ENCODE measurements at places on chromosomes 6 and 20.
A peak's percentile ranks its signal among the peaks of the same experiment; 100 is the strongest.

DNA sequence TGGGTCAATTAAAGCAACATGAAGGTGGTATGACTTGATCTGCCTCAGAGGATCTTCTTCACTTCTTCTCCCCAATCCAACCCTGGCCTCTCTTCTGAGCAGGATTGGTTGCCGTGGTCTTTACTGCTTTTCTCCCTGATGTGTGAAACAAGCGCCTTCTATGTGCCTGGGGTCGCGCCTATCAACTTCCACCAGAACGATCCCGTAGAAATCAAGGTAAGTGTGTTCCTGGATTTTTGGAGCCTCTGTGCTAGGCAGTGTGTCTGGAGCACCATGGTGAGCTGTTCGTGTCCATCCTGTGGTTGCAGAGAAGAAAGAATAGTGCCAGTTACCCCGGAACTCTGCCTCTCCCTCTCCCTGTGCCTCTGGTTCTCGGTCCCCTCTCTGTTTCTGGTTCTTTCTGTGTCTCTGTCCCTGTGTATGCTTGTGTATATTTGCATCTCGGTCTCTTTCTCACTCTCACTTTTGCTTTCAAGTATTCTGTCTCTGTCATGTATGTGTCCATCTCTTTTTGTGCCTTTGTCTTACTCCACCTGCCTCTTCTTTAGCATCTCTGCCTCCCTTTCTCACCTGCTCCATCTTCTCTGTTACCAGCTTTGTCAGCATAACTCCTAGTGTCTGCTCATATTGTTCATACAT is 23.5 kb downstream of the TM9SF4 start:
- DNase-seq = no peak

DNA sequence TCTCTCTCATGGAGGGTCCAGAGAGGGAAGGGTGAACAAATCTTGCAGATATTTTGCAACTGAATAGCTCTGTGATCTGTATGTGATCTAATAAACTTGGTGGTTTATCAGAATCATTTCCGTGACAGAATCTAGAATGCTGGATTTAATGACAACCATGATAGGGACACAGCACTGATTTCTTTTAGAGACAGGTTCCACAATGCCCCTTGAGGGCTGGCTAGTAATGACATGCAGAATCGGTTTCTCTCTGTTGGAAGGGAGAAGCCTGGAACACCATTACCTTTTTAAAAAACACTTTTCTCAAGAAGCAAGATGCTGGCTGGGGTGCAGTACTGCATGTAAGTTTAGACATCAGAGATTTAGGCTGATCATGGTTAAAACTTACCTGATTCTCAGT is 313.4 kb downstream of the CDH26 start:
- no peak for DNase-seq

GRCh38 chr20:52993076-52993475 is 20.9 kb downstream of the TSHZ2 start:
- no peak for DNase-seq

GRCh38 chr6:30781395-30781742 is 37.0 kb upstream of the IER3 start:
- DNase-seq = no peak

GRCh38 chr20:21901470-21902275 is 196.2 kb downstream of the PAX1 start:
- no peak for DNase-seq

DNA sequence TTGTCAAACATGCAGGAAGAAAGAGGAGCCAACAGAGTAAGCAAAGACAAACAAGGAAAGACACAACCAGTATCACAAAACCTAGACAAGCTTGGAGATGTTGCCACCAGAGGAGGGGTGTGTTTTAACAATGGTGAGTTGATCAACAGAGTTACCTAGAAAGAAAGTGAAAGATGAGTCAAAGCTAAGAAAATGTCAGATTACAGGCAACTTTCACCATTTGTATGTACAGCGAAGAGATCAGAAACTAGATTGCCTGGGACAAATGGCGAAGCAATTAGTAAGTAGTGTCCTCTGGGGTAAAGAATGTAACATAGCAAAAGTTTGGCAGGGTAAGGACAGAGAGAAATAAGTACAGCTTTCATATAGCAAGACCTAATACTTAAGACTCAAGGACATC is 51.6 kb upstream of the POU3F2 start:
- DNase-seq = no peak

GRCh38 chr20:13753436-13754036 is 31.2 kb downstream of the ESF1 start:
- no peak for DNase-seq

- DNase-seq = no peak
These were observed 53.7 kb upstream of the SLCO4A1 start for GRCh38 chr20:62588458-62589149.

- DNase-seq = no peak
These were observed 29.9 kb downstream of the KIF13A start for GRCh38 chr6:17957498-17957897.

DNA sequence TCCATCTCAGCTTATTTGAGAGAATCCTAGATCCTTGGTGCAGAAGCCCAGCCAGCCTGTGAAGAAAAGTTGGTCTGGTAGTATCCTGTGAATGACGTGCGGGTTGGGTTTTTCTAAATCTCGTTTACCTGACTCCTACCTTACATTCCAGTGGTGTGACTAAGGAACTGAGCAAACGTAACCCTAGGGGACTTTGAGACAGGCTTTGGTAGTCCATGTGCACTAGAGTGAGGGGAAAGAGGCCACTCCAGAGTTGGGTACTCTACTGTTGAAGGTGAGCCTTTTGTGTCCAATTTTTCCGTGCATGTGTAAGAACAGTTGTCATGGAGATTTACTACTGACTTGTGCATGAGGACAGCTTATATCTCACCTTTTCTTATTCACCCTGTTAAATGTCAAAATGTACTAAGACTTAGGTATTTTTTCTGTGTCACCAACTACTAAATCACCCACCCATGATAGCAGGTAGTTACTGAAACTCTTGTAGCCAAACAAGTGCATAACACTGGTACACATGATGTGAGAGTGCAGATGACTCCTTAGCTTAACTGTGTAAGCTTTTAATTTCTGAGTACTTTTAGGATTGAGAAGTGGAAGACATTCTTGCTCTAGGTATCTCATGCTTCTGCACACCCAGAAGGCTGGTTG is 26.3 kb upstream of the PLCG1 start:
- no peak for DNase-seq

DNA sequence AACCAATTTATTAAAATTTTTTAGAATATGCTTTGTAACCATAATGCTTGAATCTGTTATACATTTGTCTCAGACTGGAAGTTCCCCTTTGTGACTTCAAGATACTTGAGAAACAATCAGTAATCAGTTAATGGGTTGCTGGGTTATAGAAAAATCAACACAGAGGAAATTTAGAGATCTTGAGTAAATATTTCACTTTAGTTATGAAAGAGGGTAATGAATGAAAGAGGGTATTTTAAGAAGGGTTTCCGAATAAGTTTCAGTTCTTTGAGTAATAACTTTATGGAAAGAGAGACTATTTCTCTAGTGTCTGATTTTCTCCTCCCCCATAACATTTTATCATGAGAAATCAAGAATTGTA is 21.4 kb downstream of the ZFAND3 start:
- no peak for DNase-seq

GRCh38 chr6:117498159-117498558 is 15.7 kb downstream of the DCBLD1 start:
- DNase-seq = no peak

DNA sequence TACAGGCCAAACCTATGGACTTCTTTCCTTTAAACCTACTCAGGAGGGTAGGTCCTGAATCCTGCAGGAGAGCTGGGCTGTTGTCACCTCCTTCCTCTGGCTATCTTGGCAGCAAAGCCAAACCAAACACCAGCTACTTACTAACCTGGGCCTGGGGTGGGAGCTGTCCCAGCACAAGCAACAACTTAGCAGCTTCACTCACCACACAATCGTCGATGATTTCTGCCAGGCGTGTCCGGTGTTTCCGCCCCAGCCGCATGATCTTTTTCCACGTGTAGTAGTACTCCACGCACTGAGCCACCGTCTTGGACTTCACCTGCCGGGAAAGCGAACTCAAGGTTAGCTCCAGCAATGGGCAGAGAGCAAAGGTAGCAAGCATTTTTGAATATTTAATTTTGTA is 25.4 kb upstream of the MRPS10 start:
- no peak for DNase-seq

DNA sequence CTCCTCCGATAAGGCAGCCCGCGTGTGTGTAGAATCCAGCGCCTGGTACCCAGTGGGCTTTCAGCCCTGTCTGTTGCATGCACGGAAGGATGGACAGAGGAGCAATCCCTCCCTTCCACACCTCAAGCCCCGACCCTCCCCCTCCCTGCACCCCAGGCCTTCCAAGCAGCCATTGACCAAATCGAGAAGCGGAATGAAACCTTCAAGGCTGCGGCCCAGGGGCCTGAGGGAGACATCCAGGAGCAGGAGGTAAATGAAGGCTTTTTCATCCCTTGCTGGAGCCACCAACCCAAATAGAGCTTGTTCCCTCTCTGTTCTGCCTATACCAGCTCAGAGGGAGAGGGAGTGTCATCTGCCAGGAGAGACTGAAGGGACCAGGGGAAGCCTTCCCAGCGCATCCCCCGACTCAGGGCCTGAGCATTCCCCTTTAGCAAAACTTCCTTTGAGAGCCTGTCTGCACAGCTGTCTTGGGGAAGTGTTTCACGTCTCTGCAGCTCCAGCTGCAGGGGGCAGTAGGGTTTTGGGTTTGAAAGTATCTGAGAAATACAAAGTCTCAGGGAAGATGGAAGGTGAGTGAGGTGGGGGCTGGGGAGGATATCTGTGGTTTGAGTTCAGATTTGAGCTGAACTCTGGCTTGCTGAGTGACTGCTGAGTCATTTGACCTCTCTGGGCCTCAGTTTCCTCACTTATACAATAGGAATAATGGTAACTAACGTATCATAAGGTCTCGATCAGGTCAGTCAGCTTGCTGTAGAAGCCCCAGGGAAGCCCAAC is 16.1 kb downstream of the FGD2 start:
- DNase-seq = peak; percentile 81

DNA sequence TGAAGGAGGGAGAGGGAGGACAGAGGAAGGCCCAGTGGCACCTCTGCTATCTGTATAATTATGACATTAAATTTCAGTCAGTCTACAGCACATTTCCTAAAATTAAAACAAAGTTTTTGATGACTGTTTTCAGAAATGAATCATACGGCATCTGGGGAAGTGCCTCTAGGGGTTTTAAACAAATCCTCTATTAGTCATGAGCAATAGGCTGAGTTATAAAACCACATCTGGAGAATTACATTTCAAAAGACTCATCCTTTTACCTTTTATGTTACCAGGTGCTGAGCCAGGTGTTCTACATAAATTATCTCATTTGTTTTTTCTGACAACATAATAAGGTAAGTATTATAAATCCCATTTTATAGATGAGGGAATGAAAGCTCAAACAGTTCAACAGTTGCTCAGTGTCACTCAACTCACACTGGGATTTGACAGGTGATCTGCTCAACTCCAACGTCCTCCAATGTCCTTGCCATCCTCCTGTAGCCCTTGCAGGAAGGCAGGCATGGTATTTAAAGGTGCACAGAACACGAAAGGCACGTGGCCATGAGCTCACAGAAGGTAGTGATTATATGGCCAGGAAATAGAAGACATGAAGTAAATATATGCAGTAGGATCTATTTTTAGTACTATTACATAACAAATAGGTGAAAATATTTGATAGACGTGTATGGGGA is 184.2 kb upstream of the MAN1A1 start:
- DNase-seq = no peak

DNA sequence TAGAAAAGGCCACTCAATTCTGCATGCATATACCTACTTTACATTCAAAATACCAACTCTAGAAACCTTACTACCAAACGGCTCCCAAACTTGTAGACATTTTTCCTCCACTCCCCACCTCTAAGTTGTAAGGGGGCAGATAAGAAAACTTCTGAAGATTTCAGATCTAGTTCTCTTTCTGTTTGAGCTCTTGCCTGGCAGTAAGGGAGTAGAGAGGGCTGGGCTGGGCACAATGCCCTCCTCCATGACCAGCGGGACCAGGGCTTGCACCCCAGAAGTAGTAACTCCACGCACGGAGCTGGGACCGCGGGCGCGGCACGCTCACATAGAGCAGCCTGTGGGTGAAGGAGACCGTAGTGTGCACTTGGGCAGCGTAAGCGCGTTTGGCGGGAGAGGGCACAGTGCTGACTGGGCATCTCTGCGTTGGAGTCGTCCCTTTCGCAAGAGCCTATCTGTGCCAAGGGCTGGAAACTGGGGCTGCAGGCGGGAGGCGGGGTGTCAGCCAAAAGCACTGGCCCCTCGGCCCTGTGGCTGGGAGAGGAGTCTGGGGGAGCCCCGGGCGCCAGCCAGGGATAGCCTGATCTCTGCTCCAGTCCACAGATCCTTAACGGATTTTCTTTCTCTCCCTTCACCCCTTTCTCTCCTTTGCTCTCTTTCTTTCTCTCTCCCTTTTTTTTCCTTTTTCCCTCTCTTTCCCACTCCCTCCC is 32.4 kb downstream of the PHACTR1 start:
- DNase-seq = no peak

GRCh38 chr6:15439410-15440025 is 193.6 kb downstream of the JARID2 start:
- no peak for DNase-seq

- DNase-seq = no peak
These were observed 538.6 kb upstream of the MARCKS start for GRCh38 chr6:113318575-113318917.

All from stimulated activated CD4-positive, alpha-beta T cell treated with anti-CD3 and anti-CD28 coated beads, Interleukin-15, amount 100 ng/mL, for 24 hours (primary cell).